ENCODE measurements at places on chromosomes 12 and 14. TPM values are rescaled to one million over a fixed set of nuclear protein-coding genes. Genes with fewer than 3 reads are reported as not detected.

- DNase-seq, result no peak
Measured at GRCh38 chr14:101590062-101590461, 28.8 kb downstream of the DIO3 start.

DNA sequence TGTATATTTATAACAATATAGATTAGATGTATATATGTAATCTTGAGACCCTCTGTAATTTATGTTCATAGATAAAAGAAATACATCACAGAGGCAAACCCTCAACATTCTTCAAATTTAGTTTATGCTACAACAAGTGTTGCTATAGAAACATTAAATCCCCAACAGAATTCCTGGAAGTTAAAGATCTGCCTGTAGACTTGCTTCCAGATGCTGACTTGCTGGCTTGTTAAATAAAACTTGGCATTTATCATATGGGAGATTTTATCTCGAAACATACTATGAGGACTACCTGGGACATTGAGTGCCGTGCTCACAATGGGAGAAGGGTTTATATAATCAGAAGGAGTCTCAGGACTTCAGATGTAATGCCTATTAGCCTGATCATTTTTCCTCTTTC is 136.3 kb upstream of the PLXNC1 start:
- no peak for DNase-seq

GRCh38 chr14:100653409-100653808 is 66.2 kb upstream of the BEGAIN start:
- DNase-seq, result no peak

DNA sequence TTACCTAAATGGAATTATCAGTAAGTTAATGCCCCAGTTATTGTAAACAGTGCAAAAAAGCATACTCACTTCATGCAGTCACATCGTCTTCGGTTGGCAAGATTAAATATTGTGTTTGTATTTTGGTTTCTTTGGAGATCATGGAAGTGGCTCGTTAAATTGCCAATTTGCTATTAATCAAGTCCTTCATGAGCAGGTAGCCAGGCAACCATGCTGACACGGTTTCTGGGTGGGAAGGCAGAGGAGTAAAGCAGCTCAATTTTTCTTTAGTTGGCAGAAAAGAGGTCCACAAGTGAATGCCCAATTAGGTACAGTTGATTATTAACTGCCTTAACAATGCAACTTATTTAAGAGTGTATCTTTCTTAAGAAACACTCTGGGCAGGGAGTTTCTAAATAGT is 43.9 kb downstream of the PPP4R3A start:
- no peak for DNase-seq

DNA sequence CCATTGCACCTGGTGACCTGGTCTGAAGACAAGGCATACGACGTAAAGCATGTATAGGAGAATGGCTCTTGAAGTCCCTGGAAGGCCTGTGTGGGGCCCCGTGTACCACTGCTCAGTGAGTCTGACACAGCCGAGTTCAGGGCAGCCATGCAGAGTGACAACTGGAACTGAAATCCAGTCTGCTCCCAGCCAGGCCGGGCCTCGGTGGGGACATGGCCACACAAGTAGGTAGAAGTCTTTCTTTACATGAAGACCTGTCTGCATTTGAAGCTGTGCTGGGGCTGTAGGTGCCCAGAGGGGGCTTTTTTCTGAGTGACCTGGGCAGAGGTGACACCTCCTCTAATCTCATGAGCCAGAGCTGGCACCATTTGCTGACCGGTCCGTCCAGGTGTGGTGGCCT is 35.7 kb downstream of the ADGRD1 start:
- no peak for DNase-seq

DNA sequence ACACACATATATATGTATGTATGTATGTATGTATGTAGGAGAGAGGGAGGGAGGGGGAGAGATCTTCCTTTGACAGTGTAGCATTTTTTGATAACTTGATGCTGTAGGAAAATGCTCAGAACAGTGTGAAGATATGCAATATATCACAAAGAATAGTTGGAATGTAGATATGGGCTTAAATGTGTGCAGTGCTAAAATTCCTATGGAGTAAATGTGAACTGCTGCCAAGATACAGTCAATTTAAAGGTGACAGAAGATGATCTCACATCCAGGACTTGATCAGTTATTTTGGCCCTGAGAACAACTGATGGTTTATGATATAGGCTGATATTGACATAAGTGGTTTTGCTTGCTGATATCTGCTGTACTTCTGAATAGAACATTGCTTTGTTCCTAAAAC is 84.2 kb downstream of the DAAM1 start:
- DNase-seq, result no peak

GRCh38 chr12:51538599-51538998 is 52.4 kb upstream of the SCN8A start:
- DNase-seq, result no peak

DNA sequence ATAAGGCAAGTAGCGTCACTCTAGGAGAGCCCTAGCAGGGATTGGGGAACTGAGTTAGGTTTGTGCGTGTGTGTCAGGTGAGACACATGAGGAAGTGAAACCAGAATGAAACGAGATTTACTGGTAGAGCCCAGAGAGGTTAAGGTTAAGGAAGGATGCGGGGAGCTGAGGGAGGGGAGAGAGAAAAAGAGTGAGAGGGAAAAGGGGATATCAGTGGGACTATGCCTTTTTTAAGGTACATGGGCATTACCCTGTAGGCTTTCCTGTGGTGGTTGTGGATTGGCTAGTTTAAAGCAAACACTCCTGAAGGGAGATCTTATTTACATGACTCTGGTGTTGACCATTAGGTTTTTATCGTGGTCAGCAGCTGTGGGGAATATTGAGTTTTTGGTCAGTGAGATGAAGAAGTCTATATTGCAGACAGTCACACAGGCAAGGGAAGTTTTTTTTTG is 13.9 kb downstream of the ZDHHC17 start:
- DNase-seq, result no peak

GRCh38 chr14:28773861-28774691 is 7.5 kb downstream of the FOXG1 start:
- no peak for DNase-seq

DNA sequence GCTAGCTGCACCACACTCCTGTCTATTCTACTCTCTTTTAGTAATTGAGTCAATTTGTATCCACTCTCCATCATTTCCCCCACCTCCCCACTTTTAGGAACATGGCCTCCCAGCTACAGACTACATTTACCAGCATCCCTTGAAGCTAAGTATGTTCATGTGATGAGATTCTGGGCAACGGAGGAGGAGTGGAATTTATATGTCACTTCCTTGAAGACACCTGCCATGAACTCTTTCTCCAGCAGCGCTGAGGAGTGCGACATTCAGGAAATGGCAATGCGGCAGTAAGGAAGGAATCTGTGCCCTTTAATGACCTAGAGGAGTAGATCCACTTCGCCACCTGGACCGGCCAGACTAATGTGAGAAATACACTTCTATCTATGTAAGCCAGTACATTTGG is 243.7 kb upstream of the DIO2 start:
- DNase-seq, result no peak

GRCh38 chr12:5522432-5523335 is 90.8 kb downstream of the NTF3 start:
- DNase-seq, result no peak

- DNase-seq, result no peak
Measured at GRCh38 chr12:41212625-41213024, 24.5 kb downstream of the PDZRN4 start.

DNA sequence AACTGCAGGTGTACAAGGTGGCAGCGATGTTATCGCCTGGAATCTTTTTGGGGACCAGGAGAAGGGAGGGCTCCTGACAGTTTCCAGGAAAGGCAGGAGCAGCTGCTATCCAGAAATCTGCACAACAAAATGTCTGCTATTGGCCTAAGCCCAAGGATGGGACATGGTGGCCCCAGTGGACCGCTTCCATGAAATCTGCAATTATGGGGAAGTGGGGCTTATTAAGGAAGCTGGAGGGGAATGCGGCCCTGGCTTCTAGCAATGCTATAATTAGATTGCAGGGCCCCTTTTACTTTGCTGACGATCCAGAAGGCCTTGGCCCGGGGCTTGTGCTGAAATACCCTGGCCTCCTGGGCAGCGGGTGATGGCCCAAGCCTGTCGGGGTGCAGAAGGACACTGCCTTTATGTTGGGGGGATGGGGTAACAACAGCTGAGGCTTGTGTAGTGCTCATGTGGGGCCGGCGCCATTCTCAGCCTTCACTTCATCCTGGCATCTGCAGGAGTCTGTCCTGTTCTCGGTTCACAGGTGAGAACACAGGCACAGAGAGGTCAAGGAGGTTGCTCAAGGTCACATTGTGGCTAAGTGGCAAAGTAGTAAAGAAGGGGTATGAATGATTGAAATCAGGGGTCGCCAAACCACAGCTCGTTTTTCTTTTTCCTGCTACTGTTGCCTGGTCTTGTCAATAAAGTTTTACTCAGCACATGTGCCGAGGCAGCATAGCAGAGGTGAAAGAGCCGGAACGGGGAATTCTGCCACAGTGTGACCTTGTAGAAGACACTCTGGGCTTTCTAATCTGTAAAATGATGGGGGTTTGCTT is 153.5 kb downstream of the RBM19 start:
- no peak for DNase-seq

DNA sequence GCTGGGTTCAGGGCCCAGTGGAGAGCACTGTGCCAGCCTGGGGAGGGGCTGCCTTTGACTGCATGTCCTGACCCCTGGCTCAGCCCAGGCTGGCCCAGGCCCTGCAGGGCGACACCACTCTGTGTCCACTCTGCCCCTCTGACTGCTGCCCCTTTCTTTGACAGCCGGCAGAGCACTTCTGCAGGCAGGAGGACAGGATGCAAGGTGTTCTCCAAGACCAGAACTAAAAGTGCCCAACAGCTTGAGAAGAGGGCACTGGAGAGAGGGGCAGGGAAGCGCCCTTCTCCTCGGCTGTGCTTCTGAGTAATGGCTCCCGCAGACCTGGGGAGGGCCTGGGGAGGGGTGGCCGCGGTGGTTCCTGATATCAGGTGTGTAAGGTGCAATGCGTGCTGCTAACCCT is 72.7 kb downstream of the WDR20 start:
- DNase-seq, result no peak

- no peak for DNase-seq
Measured at GRCh38 chr12:65557438-65558181, 266.7 kb upstream of the HMGA2 start.

- DNase-seq, result no peak
Measured at GRCh38 chr12:131753757-131754156, 42.9 kb downstream of the SFSWAP start.

DNA sequence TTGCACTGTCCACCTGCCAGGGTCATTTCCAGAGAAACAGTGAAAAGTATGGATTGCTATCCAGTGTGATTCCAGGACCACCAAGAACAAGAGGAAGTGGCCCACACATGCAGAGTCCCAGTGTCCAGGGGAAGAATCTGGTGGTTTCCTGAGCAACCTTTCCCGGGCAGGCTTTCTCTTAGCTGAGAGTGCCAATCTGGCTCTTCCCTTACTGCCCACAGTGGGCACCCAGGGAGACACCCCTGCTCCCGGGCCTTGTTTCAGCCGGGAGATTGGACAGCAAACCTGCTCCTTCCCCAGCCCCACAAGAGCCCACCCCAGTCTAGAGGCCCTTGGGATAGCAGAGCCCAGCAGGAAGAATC is 62.1 kb downstream of the VWF start:
- no peak for DNase-seq

Gene BDKRB2
- polyA plus RNA-seq, result 21.3 TPM

Gene TPPP2
- polyA plus RNA-seq, result not detected

Gene PTCSC3
- polyA plus RNA-seq, result not detected

Gene USP44
- polyA plus RNA-seq, result 1.2 TPM

Gene CYP27B1
- polyA plus RNA-seq, result 0.76 TPM

Gene ZBTB1
- polyA plus RNA-seq, result 32.7 TPM

Gene TAS2R7
- not detected for polyA plus RNA-seq

Gene TAS2R9
- polyA plus RNA-seq, result not detected

Gene RNASE1
- polyA plus RNA-seq, result not detected

Gene SIX4
- 4.7 TPM for polyA plus RNA-seq

Gene KRT8
- 31.1 TPM for polyA plus RNA-seq

All from BJ (cell line).